ENCODE measurements at places on chromosomes 2 and 18.

DNA sequence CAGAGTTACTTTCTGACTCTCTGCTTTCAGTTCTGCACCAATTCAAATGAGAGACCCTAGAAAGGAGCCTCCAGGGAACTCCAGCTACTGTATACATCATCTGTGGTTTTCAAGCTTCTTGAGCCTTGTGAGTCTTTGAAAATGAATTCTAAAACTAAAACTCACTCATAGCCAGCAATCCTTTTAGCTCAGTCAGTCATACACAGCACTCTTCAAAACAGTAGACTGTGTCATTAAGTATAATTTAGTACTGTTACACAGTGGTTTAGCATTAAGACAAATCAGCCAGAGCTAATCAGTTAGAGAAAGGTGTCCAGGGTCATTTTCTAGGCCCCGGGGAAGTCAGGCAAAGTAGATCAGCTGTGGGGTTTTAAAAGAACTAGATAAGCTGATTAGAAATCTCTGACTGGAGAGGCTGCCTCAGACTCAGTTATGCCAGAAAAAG lies 322.1 kb upstream of the THUMPD2 start:
- no peak for DNase-seq

- no peak for DNase-seq
Observed at GRCh38 chr2:58794103-58794502, 553.0 kb upstream of the FANCL start.

- no peak for DNase-seq
Observed at GRCh38 chr2:210584834-210585233, 28.4 kb downstream of the CPS1 start.

DNA sequence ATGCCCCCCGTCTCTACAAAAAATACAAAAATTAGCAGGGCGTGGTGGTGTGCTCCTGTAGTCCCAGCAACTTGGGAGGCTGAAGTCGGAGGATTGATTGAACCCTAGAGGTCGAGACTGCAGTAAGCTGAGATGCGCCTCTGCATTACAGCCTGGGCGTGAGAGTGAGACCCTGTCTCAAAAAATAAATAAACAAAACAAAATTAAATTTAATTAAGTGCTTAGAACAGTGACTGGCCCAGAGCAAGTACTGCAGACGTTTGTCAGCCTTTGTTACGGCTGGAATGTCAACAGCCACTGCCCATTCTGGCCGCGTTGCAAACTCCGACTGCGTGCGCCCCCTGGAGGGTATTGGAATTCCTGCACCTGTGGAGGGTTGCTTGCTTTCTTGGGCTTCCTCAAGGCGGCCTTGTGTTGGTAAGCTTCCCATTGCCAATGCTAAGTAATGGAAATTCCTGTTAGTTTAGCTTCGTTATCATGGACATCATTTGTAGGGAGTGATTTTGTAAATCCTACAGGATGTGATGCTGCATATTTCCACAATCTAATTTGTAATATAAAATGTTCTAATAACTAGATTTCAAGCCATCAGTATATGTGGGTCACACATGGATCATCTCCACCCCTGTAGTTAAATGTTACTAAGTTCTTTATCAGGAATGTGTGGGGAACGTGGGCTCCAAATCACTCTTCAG lies 15.9 kb upstream of the ATP6V1B1 start:
- peak; percentile 76 for DNase-seq

DNA sequence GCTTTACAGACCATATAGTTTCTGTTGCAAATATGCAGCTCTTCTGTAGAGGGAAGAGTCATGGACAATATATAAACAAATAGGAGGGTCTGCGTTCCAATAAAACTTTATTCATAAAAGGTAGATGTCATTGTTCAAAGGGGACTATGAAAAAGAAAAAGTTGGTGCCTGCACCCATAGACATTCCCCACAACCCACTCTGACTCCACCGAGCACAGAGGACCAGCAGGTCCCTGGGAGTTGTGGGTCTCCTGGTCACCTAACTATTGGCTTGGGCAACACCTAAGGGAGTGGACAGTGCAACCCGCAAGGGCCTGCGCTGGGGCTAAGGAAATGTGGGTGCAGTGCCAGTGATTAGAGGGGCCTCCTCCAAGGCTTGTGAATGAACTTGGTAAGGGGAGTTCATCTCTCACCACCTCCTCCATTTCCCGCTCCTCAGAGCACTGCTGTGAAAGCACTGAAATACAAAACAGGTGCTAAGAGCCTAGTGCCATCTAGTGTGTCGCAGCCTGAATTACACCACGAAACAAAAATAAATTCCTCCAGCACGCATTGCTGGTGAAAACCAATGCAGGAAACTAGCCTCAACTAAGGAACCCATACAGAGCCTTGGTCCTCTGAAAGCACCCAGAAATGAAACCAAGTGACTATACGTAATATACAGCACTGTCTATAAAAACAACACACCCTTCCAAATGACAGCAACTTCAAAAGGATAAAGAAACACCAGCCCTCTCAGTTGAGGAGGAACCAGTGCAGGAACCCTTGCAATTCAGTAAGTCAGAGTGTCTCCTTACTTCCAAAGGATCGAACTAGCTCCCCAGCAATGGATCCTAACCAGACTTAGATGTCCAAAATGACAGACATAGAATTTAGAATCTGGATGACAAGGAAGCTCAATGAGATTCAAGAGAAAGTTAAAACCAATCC lies 166.6 kb downstream of the RNF144A start:
- no peak for DNase-seq

GRCh38 chr2:127199223-127199622 lies 20.9 kb downstream of the CYP27C1 start:
- DNase-seq, result no peak

- no peak for DNase-seq
Observed at GRCh38 chr2:198394208-198394607, 589.8 kb downstream of the PLCL1 start.

GRCh38 chr2:20182241-20182931 lies 42.5 kb downstream of the SDC1 start:
- DNase-seq, result no peak

DNA sequence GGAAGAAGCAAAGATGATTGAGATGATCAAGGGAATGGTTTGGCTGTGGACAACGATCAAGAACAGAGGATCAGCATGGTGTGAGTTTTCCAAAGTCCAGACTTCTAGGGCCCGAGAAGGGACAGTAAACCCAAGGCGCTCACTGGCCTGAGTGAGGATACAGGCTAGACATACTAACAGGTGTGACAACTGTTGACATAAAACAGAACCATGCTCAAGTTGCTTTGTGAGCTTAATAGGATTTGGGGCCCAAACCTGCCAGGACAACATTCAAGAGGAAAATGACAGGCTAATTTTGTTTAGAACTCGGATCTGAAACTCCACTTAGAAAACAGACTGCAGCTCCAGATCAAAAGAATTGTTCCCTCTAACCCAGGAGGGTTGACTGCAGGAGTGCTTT lies 68.1 kb upstream of the ACKR3 start:
- DNase-seq, result no peak

DNA sequence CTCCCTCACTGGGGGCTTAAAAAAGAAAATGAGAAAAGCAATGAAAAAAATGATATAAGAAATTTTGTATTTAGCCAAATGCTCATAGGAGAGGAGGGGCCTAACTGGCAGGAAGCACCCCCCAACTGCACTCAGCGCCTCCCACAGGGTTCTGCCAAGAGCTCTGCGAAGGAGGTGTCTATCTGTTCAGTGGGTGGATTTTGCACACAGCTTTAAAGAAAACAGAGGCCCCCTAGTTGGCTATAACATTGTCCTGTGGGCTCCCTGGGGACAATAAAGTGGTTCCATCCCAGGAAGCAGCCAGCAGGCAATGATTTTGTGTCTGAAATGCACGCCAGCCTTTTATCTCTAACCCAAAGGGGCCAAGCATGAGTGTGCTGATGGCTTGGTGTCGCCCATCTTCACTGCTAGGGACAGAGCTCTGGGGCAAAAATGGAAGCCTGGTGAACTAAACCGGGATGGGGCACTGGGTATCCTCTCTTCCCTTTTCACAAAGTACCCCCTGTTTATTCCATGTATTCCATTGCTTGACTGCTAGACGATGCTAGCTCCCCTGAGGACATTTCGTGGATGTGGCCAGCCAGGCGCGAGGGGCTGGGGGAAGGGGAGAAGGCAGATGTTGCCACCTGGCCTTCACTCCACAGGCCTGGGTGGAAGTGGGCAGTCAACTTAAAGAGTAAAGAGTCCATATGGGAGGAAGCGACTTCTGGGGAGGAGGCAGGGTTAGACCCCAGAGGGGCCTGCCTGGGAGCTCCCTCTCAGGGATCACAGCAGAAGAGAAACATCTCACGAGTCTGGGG lies 205.7 kb downstream of the CYP26B1 start:
- no peak for DNase-seq

All from activated T-cell treated with anti-CD3 and anti-CD28 coated beads, Interleukin-2, amount 50 U/mL, for 1 hour (primary cell).